Fibroblast of the aortic adventitia (primary cell): ENCODE measurements at places on chromosomes 13 and 19. TPM values are rescaled to one million over a fixed set of nuclear protein-coding genes. Genes with fewer than 3 reads are reported as not detected.

GRCh38 chr13:22432690-22433089, 748.1 kb upstream of the SGCG start:
- DNase-seq, result no peak

- no peak for DNase-seq
Observed at GRCh38 chr19:307111-307531, 15.9 kb upstream of the PLPP2 start.

The ZNF560 gene
- total RNA-seq, result 0.09 and 0.16 TPM in 2 replicates

- DNase-seq, result peak; percentile 56
Observed at GRCh38 chr19:41531438-41532311, 44.3 kb upstream of the CEACAM21 start.

- DNase-seq, result no peak
Observed at GRCh38 chr13:76953968-76954367, 5.7 kb downstream of the ACOD1 start.

DNA sequence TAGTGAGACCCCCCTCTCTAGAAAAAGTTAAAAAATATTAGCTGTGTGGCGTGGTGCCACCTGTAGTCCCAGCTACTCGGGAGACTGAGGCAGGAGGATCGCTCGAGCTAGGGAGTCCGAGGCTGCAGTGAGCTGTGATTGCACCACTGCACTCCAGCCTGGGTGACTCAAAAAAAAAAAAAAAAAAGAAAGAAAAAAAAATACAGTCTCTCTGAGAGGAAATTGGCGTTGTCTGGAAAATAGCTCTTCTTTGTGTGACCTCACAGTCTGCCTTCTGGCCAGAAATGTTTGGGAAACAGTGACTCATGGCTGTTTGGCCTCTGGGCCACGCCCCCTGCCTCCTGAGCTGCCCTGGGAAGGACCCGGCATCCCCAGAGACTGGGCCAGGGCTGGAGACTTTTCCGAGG, 10.7 kb downstream of the MARCHF2 start:
- DNase-seq, result peak; percentile 99

DNA sequence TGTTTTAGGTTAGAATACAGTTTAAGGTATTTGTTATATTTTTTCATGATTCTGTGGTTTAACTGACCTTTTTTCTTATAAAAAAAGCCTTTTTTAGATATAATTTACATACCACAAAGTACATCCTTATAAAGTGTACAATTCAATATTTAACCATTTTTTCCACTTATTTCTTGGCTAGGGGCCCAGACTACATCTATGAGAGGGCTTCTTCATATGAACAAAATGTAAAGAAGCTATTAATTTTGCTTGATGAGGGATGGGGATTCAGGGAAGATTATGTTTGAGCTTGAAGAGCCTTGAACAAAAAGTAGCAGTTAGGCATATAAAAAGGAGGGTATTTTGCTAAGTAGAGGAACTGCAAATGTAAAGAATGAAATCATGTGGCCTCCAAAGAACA, 2.2 kb downstream of the CCDC122 start:
- no peak for DNase-seq

DNA sequence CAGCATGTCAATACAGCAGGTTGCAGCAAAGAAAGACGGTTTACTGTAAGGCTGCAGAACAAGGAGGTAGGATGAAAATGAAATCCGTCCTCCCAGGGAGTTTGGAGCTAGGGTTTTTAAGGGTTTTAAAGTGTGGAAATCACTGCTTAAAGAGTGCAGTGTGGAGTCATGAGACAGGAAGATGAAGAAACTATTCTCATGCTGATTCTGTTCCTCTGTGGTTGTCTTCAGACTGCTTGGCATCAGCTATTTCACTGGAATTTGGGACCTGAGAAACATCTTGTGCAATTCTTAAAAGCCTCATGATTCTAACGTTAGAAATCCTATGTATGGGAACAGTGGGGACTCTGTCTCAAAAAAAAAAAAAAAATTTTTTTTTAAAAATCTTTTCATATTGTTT, 11.4 kb downstream of the ZNF331 start:
- peak; percentile 86 for DNase-seq
